RPMI7951 (cell line): ENCODE measurements at places on chromosomes 4 and X. TPM values are rescaled to one million over a fixed set of nuclear protein-coding genes. Genes with fewer than 3 reads are reported as not detected.
A peak's percentile ranks its signal among the peaks of the same experiment; 100 is the strongest.

Gene ABLIM2
- under 0.01 and 0.29 TPM in 2 replicates for total RNA-seq

Gene TMEM150C
- 0.12 and 0.49 TPM in 2 replicates for total RNA-seq

DNA sequence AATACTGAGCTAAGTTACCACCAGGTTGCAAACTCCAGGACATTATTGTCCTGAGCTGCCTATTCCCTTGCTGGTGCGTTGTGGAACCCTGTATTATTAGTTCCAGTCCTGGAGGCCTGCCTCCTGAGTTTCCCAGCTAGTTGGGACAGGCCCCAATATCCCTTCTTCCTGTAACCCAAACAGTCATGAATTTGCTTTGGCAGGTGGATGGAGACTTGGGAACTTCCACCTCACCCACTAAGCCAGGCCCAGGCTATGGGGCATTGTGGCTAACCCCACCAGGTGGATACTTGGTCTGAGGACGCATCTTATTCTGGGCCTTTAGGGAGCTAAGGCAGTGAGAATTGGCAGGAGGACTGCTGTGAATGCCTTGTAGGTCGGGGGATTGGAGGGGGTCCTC lies 5.0 kb downstream of the RBM3 start:
- peak; percentile 3 for DNase-seq

GRCh38 chr4:121696581-121697461 lies at the start of gene ANXA5:
ANXA5 (minus strand) TSS chr4:121696980; CDS start chr4:121696589, 391 bp downstream.
- peak; percentile 88 for DNase-seq

Gene FAM149A
- not detected in 2 replicates for total RNA-seq

GRCh38 chrX:55908661-55909212 lies 191.2 kb downstream of the RRAGB start:
- peak; percentile 42 for DNase-seq

DNA sequence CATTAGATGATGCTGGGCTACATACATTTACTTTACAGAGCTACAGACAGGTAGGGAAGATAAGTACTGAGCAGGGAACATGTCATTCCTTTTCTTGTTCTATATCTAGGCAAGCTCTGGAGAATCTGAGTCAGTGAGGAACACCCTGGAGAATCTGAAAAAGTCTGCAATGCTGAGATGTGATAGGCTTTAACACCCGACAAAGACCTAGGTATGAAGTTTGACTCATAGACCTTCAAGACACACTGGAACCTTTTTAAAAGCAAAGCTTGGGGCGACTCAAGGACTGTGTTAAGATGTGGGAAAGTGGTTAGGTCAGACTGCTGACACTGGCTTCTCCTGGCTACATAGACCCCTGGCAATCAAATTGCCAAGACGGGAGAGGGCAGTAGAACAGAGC lies 42.8 kb downstream of the OSTC start:
- no peak for DNase-seq

DNA sequence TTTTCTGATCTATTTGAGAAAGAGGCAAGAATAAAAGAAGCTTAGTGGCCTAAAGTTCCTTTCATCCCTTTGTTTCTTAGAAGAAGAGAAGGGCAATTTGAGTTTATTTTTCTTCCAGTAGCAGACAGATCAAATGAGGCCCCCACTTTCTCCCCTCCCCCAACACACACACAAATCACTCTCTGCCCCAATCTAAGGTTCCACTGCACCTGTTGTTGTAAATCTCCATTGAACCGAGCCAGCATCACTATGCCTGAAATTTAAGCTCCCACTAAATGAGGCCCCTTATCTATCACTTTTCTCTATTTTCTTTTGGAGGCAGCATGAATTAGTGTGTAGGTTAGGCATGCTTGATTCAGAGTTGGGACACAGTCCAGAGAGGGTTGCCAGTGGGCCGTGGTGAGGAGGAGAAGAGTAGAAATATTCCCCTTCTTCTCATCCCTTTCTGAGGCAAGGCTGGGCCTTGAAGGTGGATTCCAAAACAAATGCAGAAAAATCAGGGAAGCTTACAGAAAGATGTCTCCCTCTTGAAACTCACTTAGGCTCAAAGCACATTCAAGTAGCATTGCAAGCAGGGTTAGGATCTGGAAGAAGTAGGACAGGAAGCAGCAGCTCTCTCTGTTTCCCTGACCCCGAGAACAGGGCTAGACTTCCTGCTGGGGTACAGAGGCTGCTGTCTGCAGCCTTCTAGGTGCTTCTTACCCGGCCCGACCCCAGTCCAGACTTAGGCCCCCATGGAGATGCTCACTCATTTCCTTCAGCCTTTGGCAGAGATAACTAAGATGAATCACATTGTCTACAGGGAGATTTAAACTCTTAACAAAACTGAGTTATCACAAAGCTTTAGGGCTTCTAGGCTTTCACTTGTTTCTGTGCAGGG lies 70.7 kb downstream of the RASL11B start:
- no peak for DNase-seq

GRCh38 chr4:112316360-112316759 lies 19.2 kb downstream of the ALPK1 start:
- no peak for DNase-seq

DNA sequence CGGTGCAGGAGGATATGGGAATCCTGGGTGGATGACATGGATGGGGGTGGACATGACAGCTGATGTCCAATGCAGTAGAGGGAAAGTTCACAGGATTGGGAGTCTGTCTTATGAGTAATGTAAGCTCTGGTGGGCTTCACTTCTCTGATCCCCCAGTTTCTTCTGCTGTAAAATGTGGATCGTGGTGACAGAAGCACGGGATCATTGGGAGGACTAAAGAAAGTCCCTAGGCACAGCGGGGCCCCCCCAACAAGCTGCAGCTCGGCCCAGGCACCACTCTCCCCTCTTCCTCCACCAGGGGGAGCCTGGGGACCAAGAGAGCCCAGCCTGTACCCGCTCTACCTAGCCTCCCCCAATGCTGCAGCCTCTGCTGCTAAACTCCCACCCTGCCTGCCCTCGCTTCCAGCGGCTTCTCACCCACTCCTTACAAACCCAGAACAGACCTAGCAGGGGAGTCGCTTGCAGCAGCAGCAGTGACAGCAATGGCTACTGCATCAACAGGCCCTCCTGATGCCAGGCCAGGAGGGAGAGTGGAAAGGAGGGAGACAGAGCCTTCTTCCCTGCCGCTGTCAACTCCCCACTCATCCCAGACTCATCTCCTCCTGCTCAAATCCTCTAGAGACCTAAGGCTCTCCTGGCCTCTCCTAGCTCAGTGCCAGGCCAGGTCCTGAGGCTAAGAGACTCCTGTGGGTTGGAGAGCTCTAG lies 36.1 kb upstream of the IQSEC2 start:
- DNase-seq: peak; percentile 54

DNA sequence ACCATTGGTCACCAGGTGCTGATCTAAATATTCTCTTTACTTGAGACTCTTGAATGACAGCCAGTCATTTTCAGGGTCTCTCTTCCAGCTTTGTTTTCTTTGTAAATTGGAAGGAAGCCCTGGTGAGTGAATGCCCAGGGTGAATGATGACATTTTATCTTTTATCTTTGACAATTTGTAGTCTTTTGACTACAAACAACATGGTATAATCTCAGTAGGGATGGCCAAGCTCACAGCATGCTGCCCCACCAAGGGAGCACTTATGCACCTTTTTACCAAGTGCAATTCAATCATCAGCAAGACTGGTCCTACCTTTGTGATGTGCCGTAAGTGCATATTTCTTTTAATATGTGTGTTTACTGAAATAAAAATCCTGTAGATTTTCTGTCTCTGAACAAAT lies 5.7 kb downstream of the AFM start:
- DNase-seq: no peak

Gene F11
- not detected in 2 replicates for total RNA-seq

Gene ALAS2
- not detected in 2 replicates for total RNA-seq

Gene MAPK10
- total RNA-seq: 14.5 and 15.0 TPM in 2 replicates

DNA sequence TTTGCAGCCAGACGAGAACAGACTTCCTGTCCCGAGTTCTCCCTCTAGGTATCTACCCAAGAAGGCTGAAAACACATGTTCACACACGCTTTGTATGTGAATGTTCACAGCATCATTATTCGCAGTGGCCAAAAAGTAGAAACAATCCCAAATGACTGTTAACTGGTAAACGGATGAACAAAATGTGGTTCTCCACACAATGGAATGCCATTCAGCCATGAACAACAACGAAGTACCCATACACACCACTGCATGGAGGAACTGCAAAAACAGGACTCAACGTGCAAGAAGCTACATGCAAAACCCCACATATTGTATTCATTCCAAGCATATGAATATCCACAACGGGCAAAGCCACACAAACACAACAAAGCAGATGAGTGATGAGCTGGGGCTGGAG lies 45.0 kb downstream of the PDHA1 start:
- no peak for DNase-seq

- no peak for DNase-seq
Measured at GRCh38 chr4:7786040-7786439, 153.6 kb downstream of the AFAP1 start.

Gene FOXP3
- not detected in 2 replicates for total RNA-seq

GRCh38 chr4:20195071-20195885 lies 56.4 kb upstream of the SLIT2 start:
- DNase-seq: peak; percentile 84

- DNase-seq: no peak
Measured at GRCh38 chr4:151721916-151722315, 38.9 kb downstream of the GATB start.

DNA sequence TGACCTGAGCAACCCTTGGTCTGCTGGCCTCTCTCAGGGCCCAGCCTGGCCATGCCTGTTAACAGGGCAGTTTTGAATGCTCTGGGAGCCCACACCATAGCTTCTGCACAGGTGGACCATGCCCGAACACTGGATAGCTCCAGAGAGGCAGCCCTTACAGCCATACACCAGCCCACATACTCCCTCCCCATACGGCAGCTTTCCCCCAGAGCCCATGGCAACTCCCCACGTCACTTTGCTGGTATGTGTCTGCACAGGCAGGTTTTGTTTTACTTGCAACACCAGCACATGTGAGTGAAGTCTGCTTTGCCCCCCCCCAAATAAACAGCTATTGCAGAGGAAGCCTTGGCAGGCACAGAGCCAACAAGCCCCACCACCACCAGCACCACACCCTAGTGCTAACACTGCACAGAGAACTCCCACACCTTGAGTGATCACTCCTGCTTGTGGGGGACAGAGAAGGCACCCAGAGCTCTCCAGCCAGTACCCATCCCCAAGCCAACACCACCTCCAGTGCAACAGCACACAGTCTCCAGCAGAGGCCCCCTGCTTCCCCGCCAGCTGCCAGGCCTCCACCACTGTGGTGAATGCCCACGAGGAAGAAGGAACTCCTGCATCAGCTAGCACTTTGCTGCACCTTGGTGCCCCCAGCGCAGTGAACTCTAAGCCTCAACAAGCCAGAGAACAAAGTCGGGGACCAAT lies 87.3 kb downstream of the STPG2 start:
- no peak for DNase-seq

GRCh38 chrX:50877310-50877709 lies 33.2 kb upstream of the BMP15 start:
- DNase-seq: no peak

DNA sequence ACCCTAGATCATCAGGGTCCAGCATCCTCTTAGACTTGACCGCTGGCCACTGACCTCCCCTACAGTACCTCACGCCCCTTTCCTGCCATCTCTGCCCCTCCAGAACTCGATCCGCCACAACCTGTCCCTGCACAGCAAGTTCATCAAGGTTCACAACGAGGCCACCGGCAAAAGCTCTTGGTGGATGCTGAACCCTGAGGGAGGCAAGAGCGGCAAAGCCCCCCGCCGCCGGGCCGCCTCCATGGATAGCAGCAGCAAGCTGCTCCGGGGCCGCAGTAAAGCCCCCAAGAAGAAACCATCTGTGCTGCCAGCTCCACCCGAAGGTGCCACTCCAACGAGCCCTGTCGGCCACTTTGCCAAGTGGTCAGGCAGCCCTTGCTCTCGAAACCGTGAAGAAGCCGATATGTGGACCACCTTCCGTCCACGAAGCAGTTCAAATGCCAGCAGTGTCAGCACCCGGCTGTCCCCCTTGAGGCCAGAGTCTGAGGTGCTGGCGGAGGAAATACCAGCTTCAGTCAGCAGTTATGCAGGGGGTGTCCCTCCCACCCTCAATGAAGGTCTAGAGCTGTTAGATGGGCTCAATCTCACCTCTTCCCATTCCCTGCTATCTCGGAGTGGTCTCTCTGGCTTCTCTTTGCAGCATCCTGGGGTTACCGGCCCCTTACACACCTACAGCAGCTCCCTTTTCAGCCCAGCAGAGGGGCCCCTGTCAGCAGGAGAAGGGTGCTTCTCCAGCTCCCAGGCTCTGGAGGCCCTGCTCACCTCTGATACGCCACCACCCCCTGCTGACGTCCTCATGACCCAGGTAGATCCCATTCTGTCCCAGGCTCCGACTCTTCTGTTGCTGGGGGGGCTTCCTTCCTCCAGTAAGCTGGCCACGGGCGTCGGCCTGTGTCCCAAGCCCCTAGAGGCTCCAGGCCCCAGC lies 5.2 kb downstream of the FOXO4 start:
- no peak for DNase-seq

DNA sequence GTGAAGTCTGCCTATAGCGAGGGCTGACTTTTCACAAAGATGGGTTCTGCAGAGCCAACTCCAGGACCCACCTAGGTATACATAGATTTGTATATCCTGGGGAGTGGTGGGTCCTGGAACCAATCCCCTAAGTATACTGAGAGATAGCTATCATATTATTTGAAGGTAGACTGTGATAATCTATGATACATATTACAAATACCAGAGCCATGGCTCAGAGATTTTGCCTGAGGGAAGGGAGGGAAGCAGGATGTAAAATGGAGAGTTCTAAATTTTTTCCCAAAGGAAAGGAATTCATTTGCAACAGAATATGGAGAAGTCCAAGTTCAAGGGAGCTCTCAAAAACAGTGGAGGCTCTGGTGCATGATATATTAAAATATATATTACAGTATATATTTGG lies 7.2 kb downstream of the TCEAL3 start:
- peak; percentile 55 for DNase-seq

DNA sequence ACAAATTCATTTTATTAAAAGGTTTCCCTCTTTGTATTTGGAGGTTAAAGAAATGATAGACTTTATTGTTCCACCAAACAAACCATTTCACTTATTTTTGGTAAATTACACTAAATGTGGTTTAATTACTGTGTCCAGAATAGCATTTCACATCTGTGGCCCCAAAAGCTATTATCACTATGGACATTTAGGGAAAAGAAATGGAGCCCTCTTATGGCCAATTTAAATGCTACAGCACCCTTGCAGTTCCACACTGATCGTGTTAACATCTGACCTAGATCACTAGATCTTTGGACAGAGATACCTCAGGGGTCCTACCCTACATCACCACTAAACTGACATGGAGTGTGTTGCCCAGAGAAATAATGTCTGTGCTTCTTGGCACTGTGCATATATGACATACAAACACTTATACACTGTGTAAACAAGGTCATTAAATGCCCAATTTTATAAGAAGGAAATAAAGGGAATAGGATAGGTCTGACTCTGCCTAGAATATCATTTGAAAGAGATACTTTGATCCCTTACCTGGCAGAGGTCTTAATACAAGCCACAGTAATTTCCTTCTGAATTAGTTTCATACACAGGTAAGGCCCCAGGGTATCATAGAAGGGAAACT lies 163.9 kb downstream of the KDR start:
- DNase-seq: peak; percentile 16

Gene MAGEA4
- 0.59 and 0.60 TPM in 2 replicates for total RNA-seq
